ENCODE measurements at places on chromosomes 7 and 10. TPM values are rescaled to one million over a fixed set of nuclear protein-coding genes. Genes with fewer than 3 reads are reported as not detected.

ANKRD30A gene
- not detected for total RNA-seq

GPR85 gene
- total RNA-seq = not detected

FANK1 gene
- not detected for total RNA-seq

TRPV5 gene
- total RNA-seq = 0.83 TPM

MKX gene
- total RNA-seq = not detected

TEX47 gene
- not detected for total RNA-seq

MUC3A gene
- 85.8 TPM for total RNA-seq

TWIST1 gene
- not detected for total RNA-seq

CREB5 gene
- total RNA-seq = 0.88 TPM

TSPAN12 gene
- 103 TPM for total RNA-seq

PCLO gene
- 70.7 TPM for total RNA-seq

SFMBT2 gene
- 4.8 TPM for total RNA-seq

INSYN2A gene
- 0.66 TPM for total RNA-seq

LRRD1 gene
- not detected for total RNA-seq

EIF4H gene
- 131 TPM for total RNA-seq

HKDC1 gene
- total RNA-seq = 53.6 TPM

HTR5A gene
- total RNA-seq = not detected

SH2D4B gene
- not detected for total RNA-seq

DNA sequence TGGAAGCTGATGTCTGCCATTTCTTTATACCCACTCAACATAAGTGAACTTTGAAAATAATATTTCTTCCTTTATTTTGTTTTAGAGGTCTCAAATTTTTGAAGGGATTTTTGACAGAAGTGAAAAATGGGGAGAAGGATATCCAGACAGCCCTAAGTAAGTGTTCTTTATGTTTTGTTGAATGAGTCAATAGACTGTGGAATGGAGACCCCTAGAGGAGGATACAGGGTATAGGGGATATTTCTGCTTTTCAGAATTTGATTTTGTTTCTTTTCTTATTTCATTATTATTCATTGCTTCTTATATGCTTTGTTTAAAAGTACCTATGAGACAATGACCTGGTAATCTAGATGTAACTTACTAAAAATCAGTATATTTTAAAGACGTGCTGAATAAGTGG is 34.4 kb downstream of the PLEKHA8 start:
- H3K4me1 ChIP-seq = no peaks in the 10 kb centered on the region
- H3K4me3 ChIP-seq = no peak overlapping the region
- DNase-seq = no peak

GRCh38 chr10:391305-391704 is 256.1 kb downstream of the ZMYND11 start:
- DNase-seq = no peak
- H3K36me3 ChIP-seq = no peaks in the 10 kb centered on the region
- no peak overlapping the region for H3K27ac ChIP-seq
- peaks cover 14% of the 10 kb centered on the region for H3K4me1 ChIP-seq

DNA sequence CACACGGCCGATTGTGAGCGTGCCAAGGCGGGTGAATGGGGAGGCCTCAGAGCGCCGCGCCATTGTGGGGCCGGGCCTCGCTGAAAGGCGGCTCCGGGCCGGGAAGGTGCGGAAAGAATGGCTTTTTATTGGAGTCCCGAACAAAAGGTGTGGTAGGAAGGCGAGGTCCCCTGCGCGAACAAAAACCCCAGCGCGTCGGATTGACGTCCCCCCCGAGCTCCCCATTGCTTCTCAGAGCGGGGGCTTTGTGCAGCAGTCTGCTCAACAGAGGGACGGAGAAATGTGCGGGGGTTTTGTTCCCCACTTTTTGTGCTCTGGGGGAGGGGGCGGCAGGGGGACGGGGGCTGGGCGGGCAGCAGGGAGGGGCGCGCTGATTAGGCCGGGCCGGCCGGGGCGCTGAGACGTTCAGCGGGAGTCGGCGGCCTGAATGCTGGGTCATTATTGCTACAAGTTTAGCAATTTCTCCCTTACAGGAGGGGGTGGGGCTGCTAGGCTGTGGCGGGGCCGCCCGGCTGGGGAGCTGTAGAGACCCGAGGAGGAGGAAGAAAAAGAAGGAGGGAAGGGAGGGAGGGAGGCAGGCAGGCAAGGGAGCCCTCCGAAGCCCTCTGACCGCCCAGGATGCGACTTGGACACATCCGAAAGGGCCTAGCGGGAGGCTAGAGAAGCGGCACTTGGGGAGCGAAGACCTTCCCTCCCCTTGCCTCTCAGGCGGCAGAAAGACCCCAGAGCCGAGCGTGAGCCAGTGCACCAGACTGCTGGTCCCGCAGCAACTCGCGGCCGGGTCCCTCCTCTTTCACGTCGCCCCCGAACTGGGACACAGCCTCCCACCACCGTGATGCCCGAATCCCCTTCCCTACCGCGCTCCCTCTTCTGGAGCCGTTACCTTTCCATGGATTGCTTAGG is 4.6 kb downstream of the NKX2-3 start:
- H3K4me1 ChIP-seq = no peaks in the 10 kb centered on the region
- DNase-seq = no peak
- no peaks in the 10 kb centered on the region for H3K36me3 ChIP-seq

DNA sequence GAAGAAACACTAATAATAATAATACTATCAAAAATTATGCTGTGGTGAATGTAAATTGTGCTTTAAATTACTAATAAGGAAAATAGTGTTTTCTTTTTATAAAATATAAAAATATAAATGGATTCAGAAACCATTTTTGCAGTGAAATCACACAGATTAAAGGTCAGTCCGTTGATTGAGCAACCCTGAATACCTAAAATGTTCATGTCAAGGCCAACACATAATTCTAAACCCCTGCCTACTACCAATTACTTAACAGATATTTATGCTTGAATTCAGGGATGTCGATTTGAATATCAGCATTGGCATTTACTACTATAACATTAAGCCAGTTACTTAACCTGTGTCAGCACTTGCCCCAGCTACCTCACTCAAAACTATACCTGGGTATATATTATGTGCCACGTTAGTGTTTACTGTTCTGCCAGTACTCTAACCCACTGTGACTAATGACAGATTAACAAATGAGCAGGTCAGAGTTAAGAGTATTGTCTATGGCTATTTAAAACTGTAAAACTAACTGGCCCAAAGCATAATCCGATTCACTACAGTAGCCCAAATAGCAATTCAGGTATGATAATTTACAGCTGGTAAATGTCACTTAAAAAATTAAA is 165.0 kb downstream of the KMT2E start:
- no peaks in the 10 kb centered on the region for H3K27me3 ChIP-seq
- no peaks in the 10 kb centered on the region for H3K4me1 ChIP-seq

GRCh38 chr10:56135828-56136227 is 225.2 kb downstream of the ZWINT start:
- H3K4me3 ChIP-seq = no peak overlapping the region
- no peaks in the 10 kb centered on the region for H3K4me1 ChIP-seq
- no peak overlapping the region for H3K27ac ChIP-seq
- H3K36me3 ChIP-seq = no peaks in the 10 kb centered on the region
- no peaks in the 10 kb centered on the region for H3K27me3 ChIP-seq

GRCh38 chr7:115260381-115260780 is 338.5 kb downstream of the MDFIC start:
- H3K4me3 ChIP-seq = no peak overlapping the region
- H3K27me3 ChIP-seq = no peaks in the 10 kb centered on the region
- no peaks in the 10 kb centered on the region for H3K36me3 ChIP-seq

DNA sequence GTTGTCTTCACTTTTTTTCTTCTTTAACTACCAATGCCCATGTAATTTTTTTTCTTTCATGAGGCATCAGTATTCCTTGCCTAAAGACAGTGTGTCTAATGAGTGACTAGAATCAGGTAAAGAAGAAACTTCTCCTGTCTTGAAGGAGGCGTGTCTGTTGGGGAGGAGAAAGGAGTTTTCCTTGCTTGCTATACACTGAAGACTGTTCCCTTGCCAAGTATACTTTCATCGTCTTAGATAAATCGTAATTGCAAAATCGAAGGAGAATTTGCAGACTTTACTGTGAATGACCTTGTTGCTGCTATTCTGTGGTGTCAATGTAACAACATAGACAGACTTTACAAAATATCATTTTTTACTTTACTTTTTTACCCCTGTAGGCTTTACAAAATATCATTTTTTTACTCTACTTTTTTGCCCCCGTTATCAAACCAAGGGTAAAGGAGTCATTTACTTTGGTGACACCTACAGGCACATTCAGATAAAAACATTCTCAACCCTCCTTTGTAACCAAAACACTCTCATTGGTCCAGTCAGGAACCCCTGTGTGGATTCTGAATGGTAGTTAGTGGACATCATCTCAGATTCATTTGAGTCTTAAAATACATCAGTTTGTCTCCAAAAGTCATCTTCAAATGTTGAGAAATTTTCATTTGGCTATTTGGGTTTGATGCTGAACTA is 232.4 kb downstream of the AHR start:
- H3K4me1 ChIP-seq = no peaks in the 10 kb centered on the region
- H3K27ac ChIP-seq = no peak overlapping the region
- no peaks in the 10 kb centered on the region for H3K36me3 ChIP-seq
- no peaks in the 10 kb centered on the region for H3K27me3 ChIP-seq
- DNase-seq = no peak

GRCh38 chr10:82683945-82684344 is 809.0 kb downstream of the NRG3 start:
- H3K27ac ChIP-seq = no peak overlapping the region
- H3K36me3 ChIP-seq = no peaks in the 10 kb centered on the region
- no peaks in the 10 kb centered on the region for H3K27me3 ChIP-seq
- DNase-seq = no peak

DNA sequence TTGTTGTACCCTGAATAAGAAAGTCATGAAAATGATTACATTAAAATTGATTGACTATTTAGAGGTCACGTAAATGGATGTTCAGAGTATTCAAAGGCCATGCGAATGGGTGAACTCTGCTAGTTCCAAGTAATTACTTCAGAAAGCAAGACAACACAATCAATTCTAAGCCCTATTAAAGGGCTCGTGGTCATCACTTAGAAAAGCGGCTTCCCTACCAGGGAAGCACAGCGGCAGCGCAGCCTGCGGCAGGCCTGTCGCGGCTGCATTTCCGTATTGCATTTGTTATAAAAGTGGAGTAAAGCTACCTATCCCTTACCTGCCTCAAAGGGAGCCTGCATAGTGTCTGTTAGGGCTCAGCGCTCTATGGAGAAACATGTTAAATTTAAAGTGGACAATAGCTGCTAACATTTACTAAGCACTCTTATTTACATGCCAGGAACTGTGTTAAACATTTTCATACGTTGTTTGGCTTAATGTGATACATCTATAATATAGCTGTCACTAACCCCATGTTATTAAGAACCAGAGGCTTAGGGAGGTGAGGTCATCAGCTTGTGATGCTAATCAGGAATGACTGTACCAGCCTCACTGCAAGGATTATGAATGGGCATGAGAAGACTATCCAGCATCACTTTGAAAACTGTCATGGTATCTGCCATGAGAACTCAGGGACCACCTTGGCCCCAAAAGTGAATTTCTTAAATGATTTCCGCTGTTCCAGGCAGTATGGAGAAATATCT is 187.5 kb downstream of the CELF2 start:
- H3K27ac ChIP-seq = no peak overlapping the region
- H3K36me3 ChIP-seq = no peaks in the 10 kb centered on the region
- H3K4me1 ChIP-seq = peaks cover 11% of the 10 kb centered on the region
- no peak overlapping the region for H3K4me3 ChIP-seq
- H3K27me3 ChIP-seq = no peaks in the 10 kb centered on the region

- no peaks in the 10 kb centered on the region for H3K27me3 ChIP-seq
- DNase-seq = no peak
- no peak overlapping the region for H3K27ac ChIP-seq
- no peak overlapping the region for H3K4me3 ChIP-seq
Measured at GRCh38 chr10:28768227-28768626, 90.9 kb downstream of the BAMBI start.

- H3K4me1 ChIP-seq = no peaks in the 10 kb centered on the region
- H3K27me3 ChIP-seq = no peaks in the 10 kb centered on the region
- DNase-seq = no peak
- H3K27ac ChIP-seq = no peak overlapping the region
- H3K4me3 ChIP-seq = no peak overlapping the region
Measured at GRCh38 chr7:148813890-148814289, 70.2 kb downstream of the EZH2 start.

- H3K27me3 ChIP-seq = no peaks in the 10 kb centered on the region
- H3K27ac ChIP-seq = no peak overlapping the region
- no peak overlapping the region for H3K4me3 ChIP-seq
- H3K36me3 ChIP-seq = no peaks in the 10 kb centered on the region
Measured at GRCh38 chr10:20635570-20635969, 261.5 kb downstream of the NEBL start.

GRCh38 chr10:91711885-91712680 is 79.2 kb upstream of the PPP1R3C start:
- H3K27ac ChIP-seq = no peak overlapping the region
- DNase-seq = no peak
- no peaks in the 10 kb centered on the region for H3K27me3 ChIP-seq
- no peaks in the 10 kb centered on the region for H3K36me3 ChIP-seq
- H3K4me1 ChIP-seq = no peaks in the 10 kb centered on the region

- no peak for DNase-seq
- no peaks in the 10 kb centered on the region for H3K36me3 ChIP-seq
- no peaks in the 10 kb centered on the region for H3K27me3 ChIP-seq
- no peak overlapping the region for H3K4me3 ChIP-seq
Measured at GRCh38 chr7:11620406-11621253, 211.4 kb downstream of the THSD7A start.

DNA sequence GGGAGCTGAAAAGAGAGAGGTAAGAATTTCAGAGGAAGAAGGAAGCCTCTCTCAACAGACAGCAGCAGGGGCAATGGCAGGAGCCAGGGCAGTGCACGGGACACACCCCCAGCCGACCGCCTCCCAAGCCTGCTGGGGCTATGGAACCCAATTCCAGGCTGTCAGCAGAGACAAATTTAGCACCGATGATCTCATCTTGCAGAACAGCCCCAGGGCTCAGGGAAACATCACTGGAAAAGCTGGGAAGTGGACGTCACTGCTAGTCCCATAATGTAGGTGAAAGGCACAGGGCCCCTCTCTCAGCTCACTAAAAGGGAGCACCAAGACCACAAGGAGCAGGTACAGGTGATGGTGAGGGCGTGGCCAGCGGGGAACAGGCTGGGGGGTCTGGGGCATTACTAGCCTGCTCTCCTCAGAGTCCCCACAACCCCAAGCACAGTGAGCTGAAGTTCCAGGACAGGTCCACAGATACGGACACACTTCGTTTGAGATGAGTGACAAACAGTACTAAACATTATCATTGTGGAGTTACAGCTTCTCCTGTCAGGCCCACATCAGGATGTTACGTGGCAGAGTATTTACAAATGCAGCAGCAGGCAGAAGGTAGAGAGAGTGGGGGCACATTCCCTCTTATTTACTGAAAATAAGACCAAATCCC is 103.7 kb downstream of the PLXNA4 start:
- H3K4me3 ChIP-seq = no peak overlapping the region
- H3K27me3 ChIP-seq = no peaks in the 10 kb centered on the region
- DNase-seq = no peak
- H3K27ac ChIP-seq = no peak overlapping the region
- H3K4me1 ChIP-seq = no peaks in the 10 kb centered on the region

DNA sequence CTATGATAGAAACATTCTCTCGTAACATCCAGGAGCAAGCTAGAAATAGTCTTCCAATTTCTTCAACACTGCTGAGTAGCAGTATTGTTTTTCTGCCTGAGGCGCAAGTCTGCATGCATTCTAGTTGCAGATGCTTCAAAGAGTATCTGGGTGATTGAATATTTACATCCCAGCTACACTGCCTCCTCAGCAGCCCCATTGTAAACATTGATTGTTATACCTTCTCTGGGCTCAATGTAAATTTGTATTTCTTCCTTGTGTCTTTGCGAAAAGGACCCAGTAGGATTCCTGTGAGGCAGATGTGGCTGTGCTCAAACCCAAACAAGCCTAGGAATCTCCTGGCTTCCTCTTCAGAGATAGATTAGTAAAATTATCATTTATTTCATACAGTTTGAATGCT is 320.7 kb downstream of the CDC14C start:
- no peaks in the 10 kb centered on the region for H3K27me3 ChIP-seq
- H3K36me3 ChIP-seq = no peaks in the 10 kb centered on the region
- no peaks in the 10 kb centered on the region for H3K4me1 ChIP-seq
- no peak overlapping the region for H3K4me3 ChIP-seq
- DNase-seq = no peak
